ENCODE measurements at places on chromosomes 2 and 18. TPM values are rescaled to one million over a fixed set of nuclear protein-coding genes. Genes with fewer than 3 reads are reported as not detected.

The TP53I3 gene
- 16.9 TPM for total RNA-seq

The UNC80 gene
- 37.8 TPM for total RNA-seq

The ELOA2 gene
- total RNA-seq, result not detected

The CETN1 gene
- total RNA-seq, result not detected

The EMILIN1 gene
- total RNA-seq, result 46.2 TPM

The ASAP2 gene
- total RNA-seq, result 30.5 TPM

The RAB17 gene
- 1.1 TPM for total RNA-seq

The ASB18 gene
- total RNA-seq, result 0.39 TPM

The CXCR1 gene
- total RNA-seq, result 0.89 TPM

The HOXD4 gene
- total RNA-seq, result 9.0 TPM

DNA sequence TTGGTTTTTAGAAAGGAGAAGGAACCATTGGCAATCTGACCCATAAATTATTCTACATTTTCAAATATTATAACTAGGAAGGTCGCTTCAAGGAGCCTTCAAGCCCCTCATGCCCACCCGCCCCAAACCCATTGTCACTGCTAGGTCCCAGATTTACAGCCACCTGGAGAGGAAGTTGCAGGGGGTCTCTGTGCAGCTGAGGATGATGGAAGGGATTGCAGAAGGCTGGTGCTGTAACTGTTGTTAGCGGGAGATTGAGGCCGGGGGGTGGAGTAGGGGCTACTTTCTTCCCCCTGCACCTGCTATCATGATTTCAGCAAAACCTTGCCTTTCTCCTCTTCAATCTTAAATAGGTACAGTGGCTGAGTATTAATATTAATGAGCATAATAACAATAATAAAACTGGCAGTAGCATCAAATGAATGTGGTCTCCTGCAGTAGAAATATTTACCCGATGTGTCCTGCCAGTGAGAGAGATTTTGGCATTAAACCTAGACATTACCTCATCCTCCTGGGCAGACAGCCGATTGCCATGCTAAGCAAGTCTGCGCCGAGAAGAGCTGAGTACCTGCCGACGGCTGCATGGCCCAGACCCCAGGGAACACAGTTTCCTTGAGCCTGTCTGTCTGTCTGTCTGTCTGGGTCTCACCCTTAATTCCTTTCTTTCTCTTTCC, 225.4 kb downstream of the FAM210A start:
- H3K27me3 ChIP-seq, result no peaks in the 10 kb centered on the region
- peaks cover 12% of the 10 kb centered on the region for H3K36me3 ChIP-seq
- H3K4me1 ChIP-seq, result peaks cover 33% of the 10 kb centered on the region
- H3K27ac ChIP-seq, result peak overlapping the region; percentile 86
- no peak overlapping the region for H3K4me3 ChIP-seq
- DNase-seq, result peak; percentile 62

GRCh38 chr2:34093790-34094189, 494.7 kb upstream of the FAM98A start:
- H3K36me3 ChIP-seq, result no peaks in the 10 kb centered on the region
- no peaks in the 10 kb centered on the region for H3K27me3 ChIP-seq
- H3K4me1 ChIP-seq, result no peaks in the 10 kb centered on the region
- no peak overlapping the region for H3K4me3 ChIP-seq
- DNase-seq, result no peak
- H3K27ac ChIP-seq, result no peak overlapping the region

- H3K4me3 ChIP-seq, result no peak overlapping the region
- no peaks in the 10 kb centered on the region for H3K36me3 ChIP-seq
- no peak overlapping the region for H3K27ac ChIP-seq
- no peaks in the 10 kb centered on the region for H3K4me1 ChIP-seq
- no peaks in the 10 kb centered on the region for H3K27me3 ChIP-seq
Measured at GRCh38 chr2:225599856-225600255, 200.3 kb downstream of the NYAP2 start.

GRCh38 chr2:100785626-100786296, 34.2 kb upstream of the NPAS2 start:
- H3K27ac ChIP-seq, result no peak overlapping the region
- no peak overlapping the region for H3K4me3 ChIP-seq
- no peak for DNase-seq
- no peaks in the 10 kb centered on the region for H3K36me3 ChIP-seq
- H3K4me1 ChIP-seq, result peaks cover 13% of the 10 kb centered on the region
- no peaks in the 10 kb centered on the region for H3K27me3 ChIP-seq

DNA sequence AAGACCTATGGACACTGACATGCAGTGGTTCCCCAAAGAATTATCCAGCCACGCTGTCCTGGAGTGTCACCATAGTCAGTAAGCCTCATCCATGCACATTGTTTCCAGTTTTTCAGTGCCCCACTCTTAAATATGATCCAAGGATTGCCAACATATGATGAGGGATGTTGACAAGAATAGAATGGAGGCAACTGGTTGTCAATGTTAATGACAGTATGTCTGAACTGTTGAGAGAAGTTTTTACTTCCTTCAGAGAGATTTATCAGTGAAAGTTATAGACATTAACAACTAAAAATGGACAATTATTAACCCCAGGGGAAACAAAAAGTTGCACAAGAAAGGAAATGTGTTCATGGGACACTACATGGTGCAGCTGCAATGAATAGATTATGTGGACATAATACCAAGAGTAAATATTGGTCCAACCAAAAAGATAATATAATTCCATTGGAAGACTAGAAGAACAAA, 69.9 kb downstream of the CYP26B1 start:
- no peaks in the 10 kb centered on the region for H3K4me1 ChIP-seq
- DNase-seq, result no peak
- H3K36me3 ChIP-seq, result no peaks in the 10 kb centered on the region
- no peaks in the 10 kb centered on the region for H3K27me3 ChIP-seq

GRCh38 chr2:219072741-219073250, 12.1 kb upstream of the IHH start:
- H3K27ac ChIP-seq, result no peak overlapping the region
- H3K4me3 ChIP-seq, result no peak overlapping the region
- H3K27me3 ChIP-seq, result no peaks in the 10 kb centered on the region
- H3K4me1 ChIP-seq, result peaks cover 5% of the 10 kb centered on the region
- no peak for DNase-seq
- peaks cover 3% of the 10 kb centered on the region for H3K36me3 ChIP-seq

DNA sequence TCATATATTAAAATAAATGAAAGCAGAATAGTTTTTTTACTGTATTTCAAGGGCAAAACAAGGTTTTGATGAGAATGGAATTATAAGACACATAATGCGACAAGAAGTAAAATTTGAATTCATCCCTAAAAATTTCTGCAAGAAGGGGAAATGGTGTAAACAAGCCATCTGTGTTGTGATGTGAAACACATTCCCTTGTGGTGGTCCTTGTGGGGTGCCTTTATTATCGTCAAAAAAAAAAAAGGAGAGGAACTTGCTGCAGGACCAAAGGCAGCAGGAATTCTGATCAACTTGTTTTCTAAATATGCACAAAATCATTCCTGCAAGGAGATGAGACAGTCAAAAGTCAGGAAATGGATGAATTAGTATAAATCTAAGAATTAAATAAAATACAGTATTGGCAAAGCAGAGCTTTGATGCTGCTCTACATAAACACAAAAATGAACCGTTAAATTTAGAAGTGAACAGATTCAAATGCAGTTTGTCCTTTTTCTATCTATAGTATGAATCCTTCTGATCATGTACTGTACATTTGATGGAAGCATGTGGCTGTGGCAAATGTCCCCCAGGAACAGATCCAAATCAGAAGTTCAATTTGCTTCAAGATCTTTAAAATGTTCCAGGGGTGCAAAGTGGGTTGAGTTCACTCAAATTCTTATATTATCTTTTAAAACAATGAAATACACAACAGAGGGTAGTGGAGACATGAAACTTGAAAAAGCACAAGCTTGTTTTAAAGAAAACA, 818.8 kb downstream of the PLCL1 start:
- DNase-seq, result no peak
- no peak overlapping the region for H3K4me3 ChIP-seq
- no peak overlapping the region for H3K27ac ChIP-seq
- no peaks in the 10 kb centered on the region for H3K4me1 ChIP-seq
- no peaks in the 10 kb centered on the region for H3K36me3 ChIP-seq

GRCh38 chr2:19654310-19655090, 247.3 kb downstream of the TTC32 start:
- no peak overlapping the region for H3K4me3 ChIP-seq
- H3K27me3 ChIP-seq, result no peaks in the 10 kb centered on the region
- no peak overlapping the region for H3K27ac ChIP-seq
- H3K36me3 ChIP-seq, result no peaks in the 10 kb centered on the region
- DNase-seq, result no peak

GRCh38 chr2:233867993-233868532, at the start of gene MSL3B:
Gene MSL3B, minus strand, starts transcription at chr2:233868386.
- peak; percentile 17 for DNase-seq
- H3K36me3 ChIP-seq, result peaks cover 3% of the 10 kb centered on the region
- H3K27ac ChIP-seq, result peak within 1 kb of the TSS; percentile 15

GRCh38 chr18:71001597-71001996, 712.8 kb downstream of the SOCS6 start:
- no peak overlapping the region for H3K27ac ChIP-seq
- no peak for DNase-seq
- no peaks in the 10 kb centered on the region for H3K4me1 ChIP-seq
- H3K4me3 ChIP-seq, result no peak overlapping the region
- H3K36me3 ChIP-seq, result no peaks in the 10 kb centered on the region

- H3K36me3 ChIP-seq, result peaks cover 38% of the 10 kb centered on the region
- no peaks in the 10 kb centered on the region for H3K4me1 ChIP-seq
- H3K27ac ChIP-seq, result no peak overlapping the region
- no peak for DNase-seq
Measured at GRCh38 chr2:38836791-38837190, 38.9 kb downstream of the DHX57 start.

GRCh38 chr2:116160657-116161056, 1653.8 kb upstream of the DDX18 start:
- DNase-seq, result no peak
- H3K4me3 ChIP-seq, result no peak overlapping the region
- H3K27me3 ChIP-seq, result no peaks in the 10 kb centered on the region
- H3K4me1 ChIP-seq, result no peaks in the 10 kb centered on the region
- no peak overlapping the region for H3K27ac ChIP-seq
- H3K36me3 ChIP-seq, result no peaks in the 10 kb centered on the region

DNA sequence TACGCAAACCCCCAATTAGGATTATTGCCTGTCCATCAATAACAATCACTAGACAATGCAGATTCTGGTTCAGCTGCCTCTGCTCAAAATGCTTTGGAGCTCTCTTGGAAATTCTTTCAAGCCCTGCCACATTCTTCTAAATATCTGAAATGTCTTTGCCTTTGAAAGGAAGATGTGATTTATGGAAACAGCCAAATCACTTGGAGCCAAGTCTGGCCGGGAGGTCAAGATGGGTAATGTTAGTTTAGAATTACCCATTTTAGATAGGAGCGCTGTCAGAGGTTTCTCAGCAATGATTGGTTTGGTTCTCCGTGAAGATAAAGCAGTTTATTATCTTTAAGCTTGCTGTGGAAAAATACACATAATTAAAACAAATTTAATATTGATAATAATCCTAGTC, 306.7 kb downstream of the SETBP1 start:
- no peaks in the 10 kb centered on the region for H3K36me3 ChIP-seq
- H3K27me3 ChIP-seq, result no peaks in the 10 kb centered on the region
- no peaks in the 10 kb centered on the region for H3K4me1 ChIP-seq
- no peak for DNase-seq
- no peak overlapping the region for H3K4me3 ChIP-seq
- H3K27ac ChIP-seq, result no peak overlapping the region

GRCh38 chr2:210169516-210170195, 1.6 kb downstream of the KANSL1L start:
- peak overlapping the region; percentile 100 for H3K27ac ChIP-seq
- H3K36me3 ChIP-seq, result no peaks in the 10 kb centered on the region
- H3K4me1 ChIP-seq, result no peaks in the 10 kb centered on the region
- no peaks in the 10 kb centered on the region for H3K27me3 ChIP-seq

DNA sequence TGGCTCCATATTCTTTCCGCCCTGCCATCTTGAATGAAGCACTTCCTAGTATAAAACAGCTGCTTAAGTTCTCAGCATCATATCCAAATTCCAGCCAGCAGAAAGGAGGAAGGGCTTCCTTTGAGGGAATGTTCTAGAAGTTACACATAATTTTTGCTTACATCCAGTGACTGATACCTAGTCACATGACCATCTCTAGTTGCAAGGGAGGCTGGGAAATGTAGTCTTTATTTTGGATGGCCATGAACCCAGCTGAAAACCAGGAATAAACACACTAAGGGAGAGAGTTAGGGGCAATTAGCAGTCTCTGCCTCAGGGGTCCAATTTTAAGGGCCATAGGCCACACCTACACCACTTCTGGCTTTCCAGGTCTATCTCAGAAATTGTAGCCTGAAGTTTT, 57.8 kb upstream of the LMAN1 start:
- no peaks in the 10 kb centered on the region for H3K4me1 ChIP-seq
- no peak overlapping the region for H3K27ac ChIP-seq
- H3K4me3 ChIP-seq, result no peak overlapping the region
- no peak for DNase-seq

GRCh38 chr2:163799807-163800206, 64.0 kb upstream of the FIGN start:
- H3K36me3 ChIP-seq, result no peaks in the 10 kb centered on the region
- H3K4me1 ChIP-seq, result peaks cover 4% of the 10 kb centered on the region
- H3K27ac ChIP-seq, result peak overlapping the region; percentile 84
- H3K4me3 ChIP-seq, result no peak overlapping the region

DNA sequence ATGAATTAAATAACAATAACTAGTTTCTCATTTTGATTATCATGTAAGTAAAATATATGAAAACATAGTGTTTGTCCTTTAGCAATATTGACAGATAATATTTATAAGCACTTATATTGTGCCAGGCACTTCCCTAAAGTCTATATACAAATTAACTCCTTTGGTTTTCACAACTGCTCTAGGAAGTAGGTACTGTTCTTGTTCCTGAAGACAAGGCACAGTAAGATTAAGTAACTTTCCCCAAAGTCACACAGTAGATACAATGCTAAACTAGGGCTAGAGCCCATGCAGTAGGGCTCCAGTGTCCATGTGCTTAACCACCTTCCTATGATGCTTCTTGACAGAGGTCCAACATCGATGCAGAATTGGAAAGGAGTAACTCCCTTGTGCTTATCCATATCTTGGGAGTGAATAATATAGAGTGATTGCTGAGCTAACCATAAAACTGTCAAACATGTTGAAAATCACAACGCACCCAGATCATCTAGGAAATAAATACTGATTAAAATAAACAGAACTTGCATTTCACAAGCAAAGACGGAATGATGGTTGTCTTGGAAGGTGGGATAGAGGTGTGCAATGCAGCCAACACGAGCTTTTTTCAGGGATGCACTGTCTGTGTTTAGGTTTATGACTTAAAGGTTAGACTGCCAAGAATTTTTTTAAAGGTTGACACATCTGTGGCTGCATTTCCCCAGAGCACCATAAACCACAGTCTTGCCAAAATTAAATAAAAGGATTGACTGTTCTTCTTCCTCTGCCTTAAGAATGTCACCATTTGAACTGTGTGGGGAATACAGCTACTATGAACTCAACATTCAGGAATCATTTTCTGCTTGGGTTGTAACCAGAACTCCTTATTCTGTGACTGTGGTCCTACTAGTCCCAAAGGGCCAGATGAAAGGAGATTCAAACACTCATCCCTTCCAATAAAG, 80.8 kb downstream of the ANKRD44 start:
- H3K36me3 ChIP-seq, result no peaks in the 10 kb centered on the region
- no peak for DNase-seq
- no peak overlapping the region for H3K27ac ChIP-seq
- no peaks in the 10 kb centered on the region for H3K27me3 ChIP-seq
- no peak overlapping the region for H3K4me3 ChIP-seq

All from spinal cord (tissue), 10 donors.